ENCODE measurements at places on chromosomes 2 and 18.

DNA sequence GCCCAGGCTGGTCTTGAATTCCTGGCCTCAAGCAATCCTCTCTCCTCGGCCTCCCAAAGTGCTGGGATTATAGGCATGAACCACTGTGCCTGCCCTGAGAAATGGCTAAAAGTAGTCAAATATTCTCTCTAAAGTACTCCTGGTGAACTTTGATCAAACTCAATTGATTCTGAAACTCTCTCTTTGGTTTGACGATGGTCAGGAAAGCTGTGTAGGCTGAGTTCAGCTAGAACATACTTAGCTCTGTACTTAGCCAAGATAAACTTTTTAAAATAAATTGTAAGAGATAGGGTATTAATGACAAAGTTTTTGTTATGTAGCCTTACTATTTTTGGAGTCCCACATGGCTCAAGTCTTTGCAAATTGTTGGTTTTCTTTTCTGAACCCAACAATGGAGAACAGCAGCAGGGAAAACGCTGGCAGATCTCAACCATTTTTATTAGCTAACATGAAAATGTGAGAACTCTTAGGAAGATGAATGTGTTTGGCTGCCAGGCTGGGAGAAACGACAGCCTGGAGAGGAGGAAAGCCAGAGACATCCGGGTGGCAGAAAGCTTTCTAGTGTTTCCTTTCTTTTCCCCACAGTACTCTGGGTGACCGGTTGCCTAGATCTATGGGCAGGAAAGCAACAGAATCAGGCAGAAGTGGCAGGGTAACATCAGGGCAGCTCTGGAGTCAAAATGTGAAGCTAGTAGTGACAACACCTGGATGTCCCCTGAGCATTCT is 193.0 kb upstream of the LHCGR start:
- no peak for DNase-seq

GRCh38 chr2:142040556-142040955 is 90.3 kb downstream of the LRP1B start:
- no peak for DNase-seq

DNA sequence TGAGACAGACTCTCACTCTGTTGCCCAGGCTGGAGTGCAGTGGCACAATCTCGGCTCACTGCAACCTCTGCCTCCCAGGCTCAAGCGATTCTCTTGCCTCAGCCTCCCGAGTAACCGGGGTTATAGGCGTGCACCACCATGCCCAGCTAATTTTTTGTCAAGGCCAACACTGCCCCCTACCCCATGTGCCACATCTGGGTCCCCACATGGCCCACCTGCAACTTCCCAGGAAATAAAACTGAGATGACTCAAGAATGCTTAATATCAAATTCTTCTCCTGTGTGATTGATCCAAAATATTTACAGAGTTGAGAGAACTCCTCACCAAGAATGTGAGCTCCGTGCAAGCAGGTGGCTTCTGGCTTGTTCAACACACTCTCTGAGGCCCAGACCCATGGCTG is 9.1 kb downstream of the AP1S3 start:
- DNase-seq = no peak

DNA sequence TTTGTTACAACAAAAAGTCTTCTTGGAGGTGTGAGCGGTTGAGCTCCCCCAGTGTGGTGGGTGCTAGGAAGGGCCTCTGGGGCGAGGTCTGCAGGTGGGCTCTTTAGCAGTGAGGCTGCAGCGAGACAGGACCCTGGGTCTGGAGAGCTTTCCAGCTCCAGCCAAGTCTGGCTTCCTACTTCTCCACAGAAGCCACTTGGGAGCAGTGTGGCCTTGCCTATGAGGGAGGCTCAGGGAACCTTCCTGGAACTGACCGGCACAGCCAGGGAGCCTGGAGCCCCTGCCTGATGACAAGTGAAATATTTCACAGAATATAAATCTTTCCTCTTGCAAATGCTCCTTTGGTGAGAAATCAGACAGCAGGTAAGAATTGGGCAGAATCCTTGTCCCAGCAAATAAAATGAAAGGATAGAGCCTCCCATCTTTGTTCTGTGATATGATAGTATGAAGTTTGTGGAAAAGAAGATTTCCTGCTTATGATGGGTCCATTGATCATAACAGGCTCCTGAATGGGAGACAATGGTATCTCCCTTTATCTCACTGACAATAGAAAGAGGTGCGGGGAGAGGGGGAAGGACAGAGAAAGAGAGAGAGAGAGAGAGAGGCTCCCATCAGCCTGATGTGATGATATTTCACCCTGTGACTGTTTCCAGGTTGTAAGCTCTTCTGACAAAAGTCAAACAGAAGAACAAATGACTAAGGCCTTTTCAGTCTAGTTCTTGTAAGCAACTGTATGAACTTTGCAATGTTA is 289.8 kb upstream of the SPRED2 start:
- peak; percentile 55 for DNase-seq

- DNase-seq = no peak
Measured at GRCh38 chr2:185813707-185814106, 75.1 kb downstream of the FSIP2 start.

GRCh38 chr2:626491-627339 is 50.5 kb downstream of the TMEM18 start:
- DNase-seq = no peak

DNA sequence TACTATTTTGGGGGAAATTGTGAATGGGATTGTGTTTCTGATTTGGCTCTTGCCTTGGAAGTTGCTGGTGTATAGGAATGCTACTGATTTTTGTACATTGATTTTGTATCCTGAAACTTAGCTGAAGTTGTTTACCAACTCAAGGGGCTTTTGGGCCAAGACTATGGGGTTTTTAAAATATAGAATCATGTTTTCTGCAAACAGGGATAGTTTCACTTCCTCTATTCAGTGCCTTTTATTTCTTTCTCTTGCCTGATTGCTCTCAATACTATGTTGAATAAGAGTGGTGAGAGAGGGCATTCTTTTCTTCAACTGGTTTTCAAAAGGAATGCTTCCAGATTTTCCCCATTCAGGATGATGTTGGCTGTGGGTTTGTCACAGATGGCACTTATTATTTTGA is 1383.8 kb upstream of the ACVR2A start:
- DNase-seq = no peak

DNA sequence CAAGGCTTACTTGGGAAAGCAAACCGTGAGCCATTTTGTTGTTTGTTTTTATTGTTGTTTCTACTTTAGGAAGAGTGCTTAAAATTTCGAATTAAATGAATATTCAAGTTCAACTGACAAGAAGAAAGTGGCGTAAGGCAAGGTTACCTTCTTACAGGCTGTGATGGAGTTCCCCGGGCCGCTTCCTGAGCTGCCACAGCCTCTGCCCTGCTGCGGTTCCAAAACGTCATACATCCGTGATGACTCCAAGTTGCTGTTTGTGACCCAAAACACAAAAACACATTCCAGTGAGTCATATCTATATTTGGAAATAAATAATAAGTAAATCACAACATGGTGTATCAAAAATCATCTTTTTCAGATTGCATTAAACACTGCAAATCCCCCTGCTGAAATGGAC is 49.7 kb downstream of the SPHKAP start:
- DNase-seq = no peak

DNA sequence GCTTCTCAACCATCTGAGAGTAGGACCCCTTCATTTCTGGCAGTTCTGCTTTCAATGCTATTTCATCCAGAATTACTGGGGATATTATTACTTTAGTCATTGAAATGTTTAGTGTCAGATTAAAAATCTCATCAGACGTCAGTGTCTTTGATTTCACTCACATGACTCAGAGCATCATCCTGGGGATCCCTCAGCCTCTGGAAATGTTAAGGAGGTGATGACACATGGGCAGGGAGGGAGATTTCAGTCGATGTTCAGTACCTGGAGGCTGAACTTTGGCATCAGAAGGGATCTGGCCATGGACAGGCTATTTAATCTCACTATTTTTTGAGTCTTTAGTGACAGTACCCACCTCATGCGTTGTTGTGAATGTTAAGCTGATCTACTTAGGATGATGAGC is 39.1 kb downstream of the OSBPL6 start:
- no peak for DNase-seq

DNA sequence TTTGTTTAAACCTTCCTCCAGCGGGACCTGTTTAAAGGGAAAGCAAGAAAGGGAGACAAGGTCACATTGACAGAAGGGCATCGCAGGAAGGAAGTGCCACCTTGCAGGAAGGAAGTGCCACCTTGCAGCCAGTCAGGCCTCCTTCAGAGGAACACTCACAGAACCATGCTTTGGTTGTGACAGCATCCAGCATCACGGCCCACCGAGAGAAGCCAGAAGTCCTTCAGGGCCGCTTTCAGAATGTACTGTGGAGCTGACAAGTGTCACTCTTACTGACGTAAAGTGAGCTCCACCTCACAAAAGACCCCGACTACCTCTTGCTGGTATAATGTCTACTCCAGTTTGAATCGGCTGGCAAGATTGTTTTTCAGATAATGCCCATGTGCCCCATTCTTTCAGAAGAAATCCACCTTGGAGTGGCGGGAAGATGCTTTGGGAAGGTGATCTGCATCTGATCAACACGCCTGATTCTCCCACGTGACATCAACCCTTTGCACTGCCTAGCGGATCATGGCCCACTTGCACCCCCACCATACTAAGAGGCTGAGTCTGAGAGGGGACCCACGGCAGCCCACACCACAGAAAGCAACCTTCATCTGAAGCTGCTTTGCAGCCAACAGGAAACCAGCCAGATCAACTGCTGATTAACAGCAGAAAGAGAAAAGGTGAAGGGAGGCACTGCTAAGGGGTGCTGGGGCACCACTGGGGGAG is 99.8 kb downstream of the UXS1 start:
- DNase-seq = no peak

DNA sequence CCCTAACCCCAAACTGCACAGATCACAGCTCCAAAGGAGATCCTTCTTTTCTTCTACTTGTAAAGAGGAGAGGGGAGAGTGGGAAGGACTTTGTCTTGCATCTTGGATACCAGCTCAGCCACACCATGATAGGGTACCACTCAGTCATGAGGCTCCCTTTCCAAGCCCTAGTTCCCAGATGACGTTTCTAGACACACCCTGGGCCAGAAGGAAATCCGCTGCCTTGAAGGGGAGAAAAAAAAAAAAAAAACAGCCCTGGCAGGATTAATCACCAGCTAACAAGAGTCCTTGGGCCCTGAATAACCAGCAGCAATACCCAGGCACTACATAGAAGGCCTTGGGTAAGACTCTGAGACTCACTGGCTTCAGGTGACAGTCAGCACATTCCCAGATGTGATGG is 36.9 kb downstream of the ST8SIA3 start:
- DNase-seq = no peak

GRCh38 chr2:95231723-95232122 is 24.4 kb downstream of the ZNF892 start:
- DNase-seq = peak; percentile 63

GRCh38 chr2:122514451-122514996 is 759.1 kb downstream of the TSN start:
- DNase-seq = no peak

DNA sequence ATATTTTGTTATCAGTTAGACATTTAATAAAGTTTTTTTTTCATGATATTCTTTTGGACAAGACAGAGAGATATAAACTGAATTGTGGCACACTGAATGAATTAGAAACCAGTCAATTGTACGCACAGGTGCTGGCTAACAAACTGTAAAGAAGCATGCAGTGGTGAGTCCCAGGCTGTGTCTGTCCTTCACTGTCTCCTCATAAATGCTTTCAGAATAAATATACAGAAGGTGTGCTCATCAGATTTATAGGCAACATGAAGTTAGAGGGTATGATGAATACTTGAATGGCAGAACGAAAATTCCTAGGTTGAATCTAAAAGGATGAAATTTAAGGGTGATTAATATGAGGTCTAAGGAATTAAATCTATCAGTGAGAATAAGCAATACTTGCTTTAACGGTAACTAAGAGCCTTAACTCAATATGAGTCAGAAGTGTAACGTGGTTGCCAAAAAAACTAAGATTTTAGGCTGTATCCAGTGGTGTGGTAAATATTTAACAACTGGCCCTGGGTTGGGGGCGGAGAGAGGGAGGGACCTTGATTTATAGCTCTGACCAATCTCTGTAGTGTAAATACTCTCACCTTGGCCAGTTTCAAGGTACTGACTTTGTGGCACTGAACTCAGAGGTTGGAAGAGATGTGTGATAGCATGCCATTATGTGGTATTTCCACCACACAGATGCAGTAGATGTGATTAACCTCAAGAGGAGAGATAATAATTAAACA is 41.9 kb upstream of the AAK1 start:
- DNase-seq = no peak

DNA sequence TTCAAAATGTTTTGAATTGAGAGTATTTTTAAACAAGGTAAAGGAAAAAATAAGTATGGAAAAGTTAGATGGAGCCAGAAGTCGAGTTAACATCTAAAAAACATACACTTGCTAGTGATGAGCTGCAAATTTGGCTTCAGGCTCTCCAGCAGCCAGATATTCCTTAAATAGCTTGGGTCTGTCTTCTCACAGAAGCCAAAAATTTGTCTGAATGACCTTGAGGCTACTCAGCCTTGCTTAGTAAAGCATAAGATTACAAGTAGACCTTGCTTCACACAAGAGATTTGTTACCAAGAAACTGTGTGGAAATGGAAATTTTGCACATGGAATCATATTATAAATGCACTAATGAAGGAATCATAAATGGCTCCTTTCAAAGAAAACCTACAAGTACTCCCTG is 40.8 kb upstream of the GRB14 start:
- no peak for DNase-seq

DNA sequence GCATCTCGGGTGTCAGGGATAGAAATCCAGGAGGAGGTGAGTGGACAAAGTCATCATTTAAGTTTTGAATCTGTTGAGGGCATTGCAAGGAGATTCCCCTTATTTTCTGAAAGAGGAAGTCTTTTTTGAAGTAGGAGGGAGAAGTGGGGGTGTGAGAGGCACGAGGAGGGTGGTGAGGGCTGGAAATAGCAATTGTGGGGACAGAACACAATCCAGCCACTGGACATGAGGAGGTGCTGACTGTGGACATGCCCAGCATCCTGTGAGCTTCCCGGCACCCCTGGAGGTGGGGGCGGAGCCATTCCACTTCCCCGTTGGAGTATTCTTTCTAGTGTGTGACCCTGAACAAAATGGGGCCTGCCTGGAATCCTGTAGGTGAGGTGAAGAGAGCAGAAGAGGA is 310.7 kb upstream of the EPAS1 start:
- no peak for DNase-seq

DNA sequence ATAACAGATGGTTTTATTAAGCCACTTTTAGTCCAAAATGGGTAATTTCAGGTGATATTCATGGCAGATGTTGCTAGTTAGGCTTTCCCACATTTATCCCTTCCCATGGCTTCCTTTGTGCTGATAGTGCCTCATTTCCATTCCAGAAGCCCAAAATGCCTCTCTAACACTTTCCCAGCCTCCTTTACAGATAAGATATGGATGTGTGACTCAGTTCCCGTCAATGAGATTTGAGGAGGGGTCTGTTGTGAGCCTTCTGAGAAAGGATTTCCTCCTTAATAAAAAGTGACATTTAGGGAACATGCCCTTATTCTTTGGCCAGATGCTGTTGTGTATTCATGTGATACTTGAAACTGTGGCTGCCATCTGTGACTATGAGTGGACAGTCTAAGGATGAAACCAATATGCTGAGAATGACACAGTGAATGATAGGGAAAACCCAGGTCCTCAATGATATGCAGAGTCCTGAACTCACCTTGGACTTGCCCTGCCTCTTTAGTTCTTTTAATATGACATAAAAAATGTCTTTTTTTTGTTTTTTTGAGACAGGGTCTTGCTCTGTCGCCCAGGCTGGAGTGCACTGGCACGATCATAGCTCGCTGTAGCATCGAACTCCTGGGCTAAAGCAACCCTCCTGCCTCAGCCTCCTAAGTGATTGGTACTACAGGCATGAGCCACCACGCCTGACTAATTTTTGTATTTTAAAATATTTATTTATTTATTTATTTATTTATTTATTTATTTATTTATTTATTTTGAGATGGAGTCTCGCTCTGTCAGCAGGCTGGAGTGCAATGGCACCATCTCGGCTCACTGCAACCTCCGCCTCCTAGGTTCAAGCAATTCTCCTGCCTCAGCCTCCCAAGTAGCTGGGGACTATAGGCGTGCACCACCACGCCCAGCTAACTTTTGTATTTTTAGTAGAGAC is 5.8 kb upstream of the ACSL3 start:
- DNase-seq = no peak

All from right forelimb (tissue), 1 donor.